ENCODE measurements at places on chromosomes 4 and X. TPM values are rescaled to one million over a fixed set of nuclear protein-coding genes. Genes with fewer than 3 reads are reported as not detected.

DNA sequence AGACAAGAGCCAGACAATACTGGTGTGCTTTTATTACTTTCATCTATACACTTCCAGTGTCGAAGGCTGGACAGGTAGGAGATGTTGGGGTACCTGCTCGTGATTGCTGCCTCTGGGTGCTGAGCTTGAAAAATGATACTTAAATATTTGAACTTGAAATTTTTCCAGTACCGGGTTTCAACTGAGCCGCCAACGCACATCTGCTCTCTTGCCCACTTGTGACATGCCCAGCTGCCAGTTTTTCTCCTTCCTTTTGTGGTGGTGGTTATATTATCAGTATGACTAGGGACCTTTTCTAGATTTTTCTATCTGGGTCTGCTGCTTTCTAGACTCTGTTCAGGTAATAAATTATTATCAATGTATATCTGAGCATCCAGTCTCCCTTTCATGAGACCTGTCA, 3.4 kb downstream of the OGT start:
- DNase-seq: peak; percentile 12

GRCh38 chr4:76058888-76059426, 15.6 kb upstream of the ART3 start:
- DNase-seq: no peak

- no peak for DNase-seq
These were observed 7.6 kb upstream of the DCLK2 start for GRCh38 chr4:150070464-150071170.

DNA sequence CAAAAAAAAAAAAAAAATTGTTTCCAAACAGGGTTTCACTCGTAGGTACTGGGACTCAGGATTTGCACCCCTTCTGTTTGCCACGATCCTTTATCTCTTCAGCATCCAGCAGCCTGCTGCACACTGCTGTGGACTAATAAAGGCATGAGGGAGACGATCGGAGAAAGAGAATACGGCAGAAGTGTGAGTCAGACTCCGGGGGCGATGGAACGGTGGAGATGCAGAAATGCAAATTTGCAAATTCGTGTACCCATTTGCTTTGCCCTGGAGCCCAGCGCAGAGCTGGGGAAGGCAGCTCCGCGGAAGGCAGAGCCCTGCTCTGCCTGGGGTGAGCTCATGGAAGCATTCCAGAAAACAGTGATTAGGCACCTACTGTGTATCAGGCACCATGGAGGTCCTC, 270.3 kb downstream of the ASMT start:
- DNase-seq: no peak

PAGE1 gene
- polyA plus RNA-seq: not detected

ANOS1 gene
- 27.2 TPM for polyA plus RNA-seq

GRCh38 chr4:85808864-85809263, 333.9 kb downstream of the ARHGAP24 start:
- no peak for DNase-seq

DNA sequence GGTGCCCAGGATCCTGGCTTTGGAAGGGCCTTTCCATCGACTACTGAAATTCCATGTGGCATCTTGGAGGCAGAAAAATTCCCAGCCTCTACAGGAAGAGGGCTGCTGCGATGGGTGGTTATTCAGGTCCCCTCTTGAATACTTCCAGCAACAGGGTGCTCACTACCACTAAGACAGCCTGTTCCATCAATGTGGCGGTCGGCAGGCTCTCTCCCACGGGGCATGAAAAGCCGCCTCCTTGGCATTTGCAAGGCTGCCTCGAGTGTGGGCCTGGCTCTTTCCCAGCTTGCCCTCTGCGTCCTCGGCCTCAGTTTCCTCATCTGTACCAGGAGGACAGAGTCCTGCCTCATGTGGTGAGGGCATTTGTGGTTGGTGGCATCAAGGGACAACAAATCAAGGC, 62.4 kb downstream of the ADRA2C start:
- DNase-seq: no peak

GRCh38 chrX:37905436-37906147, 58.2 kb upstream of the DYNLT3 start:
- no peak for DNase-seq

FAM47A gene
- not detected for polyA plus RNA-seq

DNA sequence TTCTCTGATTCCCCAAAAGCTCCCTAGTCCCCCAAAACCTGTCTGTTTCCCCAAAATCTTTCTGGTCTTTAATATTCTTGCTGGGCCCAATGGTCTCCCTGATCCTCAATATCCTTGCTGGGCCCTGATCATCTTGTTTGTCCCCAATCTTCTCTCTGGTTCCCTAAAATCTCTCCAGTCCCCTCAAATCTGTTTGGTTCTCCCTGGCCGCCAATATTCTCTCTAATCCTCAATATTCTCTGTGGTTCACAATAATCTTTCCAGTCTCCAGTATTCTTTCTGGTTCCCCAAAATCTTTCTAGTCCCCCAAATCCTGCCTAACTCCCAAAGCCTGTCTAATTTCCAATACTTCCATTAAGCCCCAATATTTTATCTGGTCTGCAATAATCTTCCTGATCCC, 18.5 kb downstream of the P2RY8 start:
- no peak for DNase-seq

DNA sequence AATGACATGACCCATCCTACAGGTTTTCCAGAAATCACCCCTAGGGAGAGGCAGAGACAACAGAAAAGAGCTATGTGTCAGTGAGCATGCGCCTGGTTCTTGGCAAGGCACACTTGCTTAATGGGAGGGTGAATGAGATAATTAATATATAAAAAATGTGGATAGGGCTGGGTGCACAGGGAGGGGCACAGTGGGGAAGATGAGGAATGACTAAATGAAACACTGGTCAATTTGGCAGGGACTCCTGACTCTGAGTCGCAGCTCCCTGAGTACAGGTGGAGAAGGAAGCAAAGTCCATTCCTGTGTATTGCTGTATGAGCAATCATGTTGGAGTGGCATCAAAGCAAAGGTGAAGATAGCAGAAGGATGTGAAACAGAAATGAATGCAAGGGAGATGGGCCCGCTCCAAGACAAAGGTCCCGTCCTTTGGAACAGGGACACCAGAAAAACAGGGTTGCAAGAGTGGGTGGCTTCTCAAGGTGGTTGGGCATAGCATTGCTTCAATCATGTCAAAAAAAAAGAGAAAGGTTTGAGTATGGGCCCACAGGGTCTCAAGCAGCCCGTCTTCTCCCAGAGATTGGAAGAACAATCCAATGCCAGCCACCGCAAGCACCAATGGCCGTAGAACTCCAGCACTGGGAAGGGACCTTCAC, 278.4 kb upstream of the AGTR2 start:
- DNase-seq: no peak

- DNase-seq: peak; percentile 16
These were observed 11.1 kb downstream of the APEX2 start for GRCh38 chrX:55011294-55011693.

SHROOM2 gene
- polyA plus RNA-seq: 1.0 TPM

GRCh38 chr4:100838286-100838685, 320.5 kb upstream of the EMCN start:
- DNase-seq: no peak

DNA sequence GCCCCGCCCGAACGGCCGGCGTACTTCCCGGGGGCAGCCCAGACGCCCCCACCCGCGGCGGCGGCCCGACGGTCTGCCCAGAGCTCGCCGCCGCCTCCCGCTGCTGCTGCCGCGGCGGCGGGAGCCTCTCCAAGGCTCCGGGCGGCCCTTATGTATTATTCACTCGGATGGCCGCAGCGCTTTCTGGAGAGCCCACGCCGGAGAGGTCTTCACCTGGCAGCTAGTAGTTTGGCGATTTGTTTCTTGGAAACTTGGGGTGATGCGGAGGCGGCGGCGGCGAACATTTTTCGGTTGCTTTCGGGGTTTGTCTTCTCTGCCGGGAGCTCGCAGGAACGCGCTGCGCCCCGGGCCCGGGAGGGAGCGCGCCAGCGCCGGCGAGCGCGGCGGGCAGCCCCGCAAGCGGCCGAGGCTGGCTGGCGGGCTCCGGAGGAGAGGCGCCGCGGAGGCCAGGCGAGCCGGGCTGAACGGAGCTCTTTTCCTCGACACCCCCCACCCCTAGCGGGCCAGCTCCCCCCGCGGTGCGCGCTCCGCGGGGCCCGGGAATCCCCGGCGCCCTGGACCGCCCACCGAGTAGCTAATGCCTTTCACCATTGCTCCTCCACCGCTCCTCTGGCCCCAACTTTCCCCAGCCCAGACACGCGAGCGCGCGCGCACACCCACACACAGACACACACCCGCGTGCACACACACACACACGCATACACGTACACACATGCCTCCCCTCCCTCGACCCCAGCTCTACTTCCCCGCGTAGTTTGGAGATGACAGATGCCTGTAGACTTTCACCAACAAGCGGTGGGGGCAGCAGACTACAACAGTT, 113.5 kb downstream of the DHX15 start:
- peak; percentile 70 for DNase-seq

GRCh38 chrX:154541589-154541895, 5.1 kb downstream of the G6PD start:
- DNase-seq: no peak

USP17L29 gene
- not detected for polyA plus RNA-seq

DNA sequence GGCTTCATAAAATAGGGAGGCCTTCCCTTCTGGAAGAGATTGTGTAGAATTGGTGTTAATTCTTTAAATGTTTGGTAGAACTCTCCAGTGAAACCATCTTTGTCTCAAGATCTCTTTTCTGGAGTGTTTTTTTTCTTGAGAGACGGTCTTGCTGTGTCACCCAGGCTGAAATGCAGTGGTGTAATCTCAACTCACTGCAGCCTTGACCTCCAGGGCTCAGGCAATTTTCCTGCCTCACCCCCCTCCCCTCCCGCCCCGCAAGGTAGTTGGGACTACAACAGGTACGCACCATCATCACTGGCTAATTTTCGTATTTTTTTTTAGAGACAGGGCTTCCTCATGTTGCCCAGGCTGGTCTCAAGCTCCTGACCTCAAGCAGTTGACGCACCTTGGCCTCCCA, 12.1 kb downstream of the SMS start:
- no peak for DNase-seq

DNA sequence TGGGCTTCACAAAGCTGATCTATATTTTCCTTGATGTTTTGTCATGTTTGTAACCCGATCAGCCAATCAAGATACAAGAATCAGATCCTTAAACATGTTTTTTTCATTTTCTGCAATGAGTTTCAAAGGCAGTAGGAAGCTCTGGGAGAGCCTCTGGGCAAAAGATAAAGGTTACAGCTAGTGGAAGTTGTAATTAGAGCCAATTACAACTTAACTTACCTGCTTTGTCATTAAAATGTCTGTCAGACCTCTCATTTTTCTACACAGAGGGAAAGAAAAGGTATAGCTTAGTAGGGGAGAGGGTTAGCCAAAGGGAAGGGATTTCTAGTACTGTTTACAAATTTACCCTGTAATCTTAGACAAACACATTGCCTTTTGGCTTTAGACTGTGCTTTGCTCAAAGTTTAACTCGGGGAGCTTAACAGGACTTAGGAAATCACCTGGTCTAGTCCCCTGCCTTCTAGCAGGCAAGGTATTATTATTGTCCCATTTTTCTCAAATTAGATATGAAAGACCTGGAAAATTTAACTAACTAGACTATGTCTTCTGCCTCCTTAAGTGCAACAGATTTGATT, 55.8 kb downstream of the FGF16 start:
- DNase-seq: no peak

DNA sequence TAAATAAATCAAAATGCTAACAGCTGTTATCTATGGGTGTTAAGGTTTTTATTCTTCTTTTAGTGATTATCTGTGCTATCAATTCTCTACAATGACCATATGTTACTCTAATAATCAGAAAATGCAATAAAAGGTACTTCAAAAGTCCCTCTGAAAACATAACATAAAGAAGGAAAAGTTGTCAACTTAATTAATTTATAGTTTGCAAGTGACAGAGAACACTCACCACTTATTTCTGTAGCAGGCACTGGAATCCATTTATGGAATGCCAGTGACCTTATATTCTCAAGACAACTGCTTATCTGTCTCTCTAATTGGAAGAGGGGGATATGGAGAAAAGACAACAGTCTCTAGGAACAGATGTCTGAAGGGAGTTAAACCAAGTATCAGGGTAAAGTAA, 25.6 kb upstream of the PLS3 start:
- peak; percentile 4 for DNase-seq

NAP1L2 gene
- polyA plus RNA-seq: 1.9 TPM

DNA sequence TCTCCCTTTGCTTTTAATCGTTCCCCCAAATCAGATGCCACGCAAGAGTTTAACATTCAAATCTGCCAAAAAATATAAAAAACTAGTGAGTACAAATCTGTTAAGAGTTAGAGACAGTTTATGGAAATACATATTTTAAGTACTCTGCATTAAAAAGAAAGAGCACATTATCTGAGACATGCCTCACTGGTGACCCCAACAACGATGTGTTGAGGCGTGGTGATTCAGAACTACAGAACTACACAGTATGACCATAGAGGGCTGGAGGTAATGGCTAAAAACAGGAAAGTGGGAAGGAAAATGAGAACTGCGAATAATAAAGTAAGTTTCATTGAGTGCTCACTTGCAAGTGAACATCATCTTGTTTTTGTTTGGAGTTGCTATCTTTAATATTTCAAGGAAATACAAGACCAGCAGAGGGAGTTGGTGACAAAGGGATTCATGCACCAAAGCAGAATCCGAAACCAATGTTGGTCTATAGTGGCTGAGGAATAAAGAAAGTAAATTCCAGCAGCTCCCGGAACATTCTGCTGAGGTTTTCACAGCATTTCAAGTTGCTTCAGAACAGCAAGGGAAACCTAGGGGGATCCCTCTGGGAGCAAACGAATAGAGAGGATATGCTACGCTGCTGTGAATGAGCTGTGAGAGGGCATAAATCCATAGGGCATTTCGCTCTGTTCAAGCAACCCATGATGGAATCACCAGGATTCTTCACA, 92.2 kb downstream of the DCHS2 start:
- peak; percentile 92 for DNase-seq

DNA sequence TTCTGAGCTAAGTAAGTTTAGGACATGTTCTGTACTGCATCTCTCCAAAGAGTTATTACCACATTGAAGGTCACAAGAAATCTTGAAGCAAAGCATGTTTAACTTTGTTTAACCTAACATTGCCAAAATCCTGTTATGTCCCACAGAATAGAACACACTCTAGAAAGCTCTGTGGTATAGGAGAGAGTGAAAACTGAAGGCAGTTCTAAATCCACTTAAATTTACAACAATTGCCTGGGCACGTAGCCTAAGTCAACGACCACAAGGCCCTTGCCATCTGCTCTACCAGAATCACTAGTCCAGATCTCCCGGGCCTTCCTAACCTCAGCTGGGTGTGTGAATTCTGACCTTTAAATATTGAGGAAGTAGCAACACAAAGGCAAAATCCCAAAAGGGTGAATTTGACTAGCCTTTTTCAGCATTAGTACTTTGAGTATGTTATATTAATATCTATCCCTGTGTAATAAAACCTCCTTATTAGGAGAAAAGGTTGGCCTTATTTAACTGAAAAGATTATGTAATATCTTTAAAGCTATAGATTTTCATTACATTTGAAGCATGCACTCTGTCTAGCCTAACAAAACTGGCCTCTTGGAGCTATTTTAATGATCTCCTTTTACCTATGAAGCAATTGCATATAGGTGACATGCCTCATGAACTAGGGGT, 4.5 kb upstream of the MAML3 start:
- DNase-seq: no peak
